ENCODE measurements at places on chromosomes 13 and 19.

- DNase-seq = no peak
These were observed 7.2 kb upstream of the CEACAM8 start for GRCh38 chr19:42601811-42602443.

GRCh38 chr13:94646904-94647303 is 45.2 kb downstream of the GPR180 start:
- DNase-seq = no peak

GRCh38 chr13:28575200-28575599 is 80.3 kb upstream of the FLT1 start:
- no peak for DNase-seq

DNA sequence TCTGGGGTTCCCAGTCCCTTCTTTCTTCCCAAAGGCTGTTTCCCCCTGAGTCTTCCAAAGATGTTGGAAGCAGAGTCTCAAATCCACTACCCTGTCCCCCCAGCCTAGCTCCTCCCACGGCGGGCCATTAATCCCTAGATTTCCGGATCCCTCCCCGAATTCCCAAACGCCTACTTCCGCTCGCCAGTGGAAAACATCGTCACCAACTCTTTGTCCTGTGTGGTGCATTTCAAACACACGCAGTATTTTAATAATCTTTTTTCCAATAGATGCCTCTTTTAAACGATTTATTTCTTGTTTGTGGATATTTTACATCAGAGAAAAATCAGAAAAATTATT is 610 bp downstream of the ZNF791 start:
- DNase-seq = no peak

DNA sequence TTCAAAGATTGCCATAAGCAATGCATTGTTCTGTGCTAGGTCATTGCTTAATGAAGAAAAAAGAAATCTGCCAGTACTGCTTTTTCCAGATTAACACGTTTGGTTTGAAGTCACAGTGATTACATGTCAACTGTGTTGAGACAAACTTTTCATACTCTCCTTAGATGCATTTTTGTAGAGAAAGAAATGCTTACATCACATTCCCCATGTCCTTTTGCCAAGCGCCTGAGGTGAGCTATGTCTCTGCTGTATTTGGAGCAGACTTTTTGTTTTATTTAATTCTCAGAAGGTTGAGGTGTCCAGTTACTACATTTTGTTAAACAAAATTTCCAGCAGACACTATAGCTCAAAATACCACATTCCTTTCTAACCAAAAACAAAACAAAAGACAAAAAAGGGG is 16.2 kb downstream of the LACC1 start:
- DNase-seq = no peak

- DNase-seq = no peak
These were observed 9.5 kb downstream of the CNN1 start for GRCh38 chr19:11547929-11548700.

DNA sequence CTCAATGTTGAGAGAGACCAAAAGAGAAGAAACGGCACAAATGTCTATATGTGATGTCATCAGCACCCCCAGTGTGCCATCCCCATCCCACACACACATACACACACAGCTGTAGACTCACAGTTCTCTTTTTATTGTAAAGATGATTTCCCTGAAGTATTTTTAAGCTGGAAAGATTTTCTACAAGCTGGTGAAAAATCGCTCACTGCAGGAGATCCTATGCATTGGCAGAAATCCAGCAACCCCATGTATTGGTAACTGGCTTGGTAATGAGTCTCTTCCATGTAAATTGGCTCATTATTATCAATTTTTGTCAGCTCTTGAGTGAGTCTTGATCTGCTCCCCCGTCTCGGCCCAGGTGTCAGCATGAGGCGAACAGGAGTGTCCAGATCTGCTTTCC is 107.1 kb upstream of the UQCRFS1 start:
- DNase-seq = no peak

GRCh38 chr13:109368230-109368629 is 418.2 kb downstream of the IRS2 start:
- no peak for DNase-seq

GRCh38 chr13:75792526-75793187 is 156.5 kb downstream of the LMO7 start:
- no peak for DNase-seq

DNA sequence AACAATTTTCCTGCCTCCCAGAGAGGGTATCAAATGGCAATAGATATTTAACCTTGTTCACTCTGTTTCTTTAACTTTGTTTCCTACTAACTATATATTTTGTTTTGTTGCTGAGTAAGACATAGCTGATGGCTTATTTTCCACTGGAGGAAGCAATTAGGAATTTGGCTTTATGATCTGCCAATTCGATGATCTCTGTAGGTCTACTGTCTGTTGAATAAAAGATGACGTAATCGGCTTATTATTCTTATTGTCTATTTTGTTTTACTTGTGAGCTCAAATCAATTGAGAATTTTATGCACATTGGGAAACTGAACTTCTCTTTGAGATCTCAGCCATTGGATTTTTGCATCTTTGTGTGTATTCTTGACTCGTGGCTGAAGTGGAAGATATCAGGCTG is 862.6 kb downstream of the EFNB2 start:
- no peak for DNase-seq

DNA sequence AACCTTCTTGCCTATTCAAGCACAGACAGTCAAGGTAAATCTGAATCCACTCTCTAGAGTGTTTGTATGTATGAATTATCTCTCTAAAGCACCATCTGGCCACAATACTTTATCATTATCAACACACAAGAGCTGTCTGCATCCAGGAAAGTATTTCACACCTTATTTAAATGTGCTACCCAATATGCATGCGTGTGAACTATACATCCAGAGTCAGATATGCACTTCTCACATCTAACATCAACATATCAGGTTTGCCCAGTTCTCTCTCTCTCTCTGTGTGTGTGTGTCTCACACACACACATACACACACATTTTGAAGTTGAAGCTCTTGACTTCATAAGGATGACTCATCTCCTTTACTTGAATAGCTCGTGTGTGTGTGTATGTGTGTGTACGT is 697.5 kb upstream of the PCDH20 start:
- DNase-seq = no peak

- DNase-seq = peak; percentile 31
These were observed 37.7 kb downstream of the GSX1 start for GRCh38 chr13:27830010-27830409.

GRCh38 chr19:17751103-17751911 is at the start of gene FCHO1:
FCHO1 (plus strand) TSS chr19:17751477; CDS start chr19:17755165, 3,688 bp downstream.
- DNase-seq = peak; percentile 76

DNA sequence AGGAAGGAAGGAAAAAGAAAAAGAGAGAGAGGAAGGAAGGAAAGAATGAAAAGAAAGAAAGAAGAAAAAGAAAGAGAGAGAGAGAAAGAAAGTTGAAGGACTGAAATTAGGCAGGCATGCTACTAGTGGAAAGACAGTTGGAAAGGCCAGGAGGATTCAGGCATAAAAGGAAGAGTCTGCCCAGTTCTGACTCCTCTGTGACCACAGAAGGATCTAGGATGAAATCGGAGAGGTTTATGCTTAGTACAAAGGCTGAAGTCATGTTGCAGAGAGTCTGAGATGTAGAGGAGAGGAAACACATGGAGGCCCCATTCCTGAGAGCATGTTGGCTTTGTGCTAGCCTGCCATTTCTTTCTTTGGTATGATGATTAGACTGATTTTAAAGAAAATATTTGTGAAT is 246.5 kb upstream of the ARGLU1 start:
- DNase-seq = no peak

DNA sequence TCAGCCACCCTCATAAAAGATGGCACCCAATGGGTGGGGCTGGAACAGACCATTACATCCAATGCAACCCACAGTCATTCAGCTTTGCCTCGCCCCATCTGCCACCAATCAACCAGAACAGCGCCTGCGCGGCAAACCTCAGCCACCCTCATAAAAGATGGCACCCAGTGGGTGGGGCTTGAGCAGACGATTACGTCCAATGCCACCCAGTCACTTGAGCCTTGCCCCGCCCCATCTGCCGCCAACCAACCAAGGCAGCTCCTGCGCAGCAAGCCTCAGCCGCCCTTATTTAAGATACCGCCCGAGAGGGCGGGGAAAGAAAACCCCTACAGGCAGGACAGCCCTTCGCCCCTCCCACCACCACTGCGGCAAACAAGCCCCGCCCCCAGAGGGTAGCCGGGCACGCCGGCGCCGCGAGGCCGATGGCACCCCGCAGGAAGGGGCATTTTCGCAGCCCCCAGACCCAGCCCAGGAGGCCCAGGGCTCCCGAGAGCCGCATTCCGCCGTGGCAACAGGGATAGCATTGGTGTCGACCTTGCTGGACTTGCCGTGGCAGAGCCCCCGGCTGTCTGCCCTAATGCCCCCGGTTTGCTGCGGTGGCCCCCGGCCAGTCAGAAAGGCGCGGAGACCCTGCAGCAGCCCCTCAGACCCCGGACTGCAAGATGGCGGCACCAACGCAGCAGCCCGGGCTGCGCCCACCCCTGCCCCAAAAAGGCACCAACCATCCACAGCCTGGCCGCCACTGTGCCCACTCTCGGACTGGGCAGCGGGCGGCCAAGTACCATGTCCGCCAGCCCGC is 675 bp downstream of the PEG3 start:
- no peak for DNase-seq

GRCh38 chr19:31503211-31503610 is 154.0 kb upstream of the TSHZ3 start:
- no peak for DNase-seq

- peak; percentile 53 for DNase-seq
These were observed at the start of gene WIZ for GRCh38 chr19:15449620-15450527. WIZ (minus strand) TSS chr19:15449956; CDS start chr19:15448307, 1,649 bp downstream.

- no peak for DNase-seq
These were observed 532.4 kb upstream of the SGCG start for GRCh38 chr13:22648320-22648801.

DNA sequence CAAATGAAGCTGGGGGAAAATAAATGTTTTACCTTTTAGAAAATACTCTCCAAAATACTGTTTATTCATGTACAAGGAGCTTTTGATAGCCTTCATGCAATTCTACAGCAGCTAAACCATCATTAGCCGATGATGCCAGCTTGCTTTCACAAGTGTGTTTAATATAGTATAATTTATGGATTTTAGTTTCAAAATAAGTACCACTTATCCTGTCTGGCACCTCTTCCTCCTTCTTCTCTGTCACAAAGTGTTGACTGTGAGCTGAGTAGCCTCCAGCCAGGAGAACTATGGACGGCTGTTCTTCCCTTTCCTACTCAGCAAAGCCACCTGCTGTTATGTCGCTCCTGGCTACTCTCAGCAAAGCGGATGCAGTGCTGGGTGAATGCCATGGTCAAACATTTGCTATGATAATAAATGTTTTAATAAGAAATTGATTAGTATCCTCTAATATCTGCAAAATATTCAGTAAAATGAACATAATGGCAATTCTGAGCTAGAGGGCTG is 238.2 kb downstream of the LIG4 start:
- DNase-seq = no peak

- DNase-seq = no peak
These were observed 1.5 kb downstream of the IFNL4 start for GRCh38 chr19:39246951-39247669.

GRCh38 chr13:22812793-22813192 is 368.0 kb upstream of the SGCG start:
- DNase-seq = no peak

GRCh38 chr13:71704656-71705055 is 162.3 kb downstream of the DACH1 start:
- DNase-seq = no peak

GRCh38 chr19:16571822-16572331 is 338 bp downstream of the SLC35E1 start:
- DNase-seq = no peak

DNA sequence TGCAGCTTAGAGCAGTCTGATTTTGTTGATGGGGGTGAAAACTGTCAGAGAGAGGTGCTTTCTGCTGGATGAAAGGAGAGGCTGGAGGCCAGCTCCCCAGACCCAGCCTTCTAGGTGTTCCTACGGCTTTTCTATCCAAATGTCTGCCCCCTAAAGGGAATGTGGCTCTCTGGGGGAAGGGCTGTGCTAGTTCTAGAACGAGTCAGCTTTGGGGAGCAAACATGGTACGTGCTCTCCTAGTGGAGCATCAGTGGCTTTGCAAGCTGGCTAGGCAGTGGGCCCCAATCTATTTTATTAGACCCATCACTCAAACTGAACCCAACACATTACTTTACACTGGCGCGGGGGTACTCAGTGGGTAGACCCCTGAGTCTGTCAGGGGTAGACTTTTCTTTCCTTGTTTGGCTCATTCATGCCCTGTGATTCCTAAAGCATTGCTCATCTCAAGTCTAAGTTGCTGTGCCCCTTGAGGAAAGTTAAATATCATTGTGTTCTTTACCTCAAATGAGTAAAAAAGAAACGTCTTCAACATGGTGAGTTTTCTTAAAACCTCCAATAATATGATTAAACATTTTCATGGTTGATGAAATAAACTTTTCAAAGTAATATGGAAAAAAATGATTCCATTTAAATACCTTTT is 254.9 kb downstream of the DLEU7 start:
- DNase-seq = no peak

DNA sequence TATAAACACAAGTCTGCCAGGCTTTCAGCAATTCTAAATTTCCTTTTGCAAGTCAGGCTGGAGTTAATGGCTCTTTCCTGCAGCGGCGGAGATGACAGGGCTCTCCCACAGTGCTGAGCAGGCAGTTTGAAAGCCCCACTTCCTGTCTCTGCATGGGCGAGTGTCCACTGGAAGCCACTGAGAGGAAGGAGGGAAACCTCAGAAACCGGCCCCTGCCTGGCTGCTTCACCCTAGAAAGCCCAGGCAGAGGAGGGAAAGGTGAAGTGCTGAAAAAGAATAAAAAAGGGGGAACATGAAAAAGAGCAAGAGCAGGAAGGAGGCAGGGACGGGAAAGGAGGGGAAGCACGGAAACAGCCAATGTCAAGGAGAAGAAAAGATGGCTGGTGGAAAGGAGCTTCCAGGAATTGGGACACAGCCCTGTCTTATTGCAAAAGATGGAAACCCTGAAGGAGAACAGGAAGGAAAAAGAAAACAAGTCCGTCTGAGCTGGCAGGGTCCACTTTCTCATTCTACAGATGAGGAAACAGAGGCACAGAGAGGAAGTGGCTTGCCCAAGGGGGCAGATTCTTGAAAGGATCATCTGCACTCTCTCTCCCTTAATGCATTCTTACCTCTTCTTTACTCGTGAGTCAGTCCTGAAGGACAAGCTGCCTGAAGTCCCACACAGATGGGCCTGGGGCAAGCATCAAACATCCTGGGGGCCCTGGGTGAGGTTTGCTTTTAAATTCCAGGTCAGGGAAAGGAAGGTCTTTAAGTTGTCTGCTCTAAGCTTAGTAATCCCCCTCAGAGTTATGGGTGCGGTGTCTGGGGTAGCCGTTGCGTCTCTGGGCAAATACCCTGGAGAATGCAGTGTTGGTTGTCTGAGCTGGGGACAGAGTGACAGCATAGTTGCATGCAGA is 38.8 kb upstream of the ALOX5AP start:
- no peak for DNase-seq

DNA sequence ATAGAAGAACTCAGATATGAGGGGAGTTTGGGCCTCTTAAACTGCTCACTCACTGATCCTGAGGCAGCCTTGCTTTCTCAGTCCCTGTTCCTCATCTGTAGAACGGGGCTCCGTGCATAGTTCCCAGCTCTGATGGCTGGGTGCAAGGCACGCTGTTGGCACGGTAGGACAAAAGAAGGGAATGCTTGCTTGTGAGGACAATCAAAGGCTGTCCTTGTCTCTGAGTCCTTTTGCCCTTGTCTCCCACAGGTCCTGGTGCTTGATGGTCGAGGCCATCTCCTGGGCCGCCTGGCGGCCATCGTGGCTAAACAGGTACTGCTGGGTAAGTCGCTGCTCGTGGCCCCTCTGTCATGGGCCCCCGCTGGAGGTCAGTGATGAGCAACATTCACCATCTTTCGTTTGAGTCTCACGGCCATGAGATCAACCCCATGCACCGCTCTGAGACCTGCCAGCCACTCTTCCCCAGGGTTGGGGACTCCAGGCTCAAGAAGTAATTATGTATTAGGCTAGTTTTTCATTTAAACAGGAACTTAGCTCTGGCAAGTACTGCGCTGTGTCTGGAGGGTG is 2.3 kb downstream of the RPL13A start:
- no peak for DNase-seq

Measured in stimulated activated CD8-positive, alpha-beta memory T cell treated with anti-CD3 and anti-CD28 coated beads, Interleukin-4, amount 100 ng/mL, for 1 hour (primary cell).